ENCODE measurements at places on chromosomes 11 and 22.

DNA sequence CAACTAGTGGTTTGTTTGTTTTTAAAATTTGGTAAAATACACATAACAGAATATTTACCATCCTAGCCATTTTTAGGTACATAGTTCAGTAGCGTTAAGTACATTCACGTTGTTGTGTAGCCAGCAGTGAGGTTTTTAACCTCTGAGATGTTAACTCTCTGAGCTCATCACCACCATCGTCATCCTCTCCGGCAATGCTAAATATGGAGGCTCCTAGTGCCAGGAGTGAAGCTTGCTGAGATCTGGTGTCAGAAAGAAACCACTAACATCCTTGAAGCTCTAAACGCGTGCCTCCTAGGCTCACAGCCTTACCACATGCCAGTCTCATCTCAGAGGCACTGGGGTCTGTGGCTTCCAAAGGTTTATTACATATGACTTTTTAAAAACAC is 330.2 kb upstream of the B3GAT1 start:
- DNase-seq, result no peak

- no peak for DNase-seq
Measured at GRCh38 chr11:23097891-23098290, 237.6 kb upstream of the CCDC179 start.

- DNase-seq, result no peak
Measured at GRCh38 chr11:76831686-76832310, 28.9 kb upstream of the ACER3 start.

- DNase-seq, result no peak
Measured at GRCh38 chr11:70169127-70169526, 34.0 kb upstream of the FADD start.

- DNase-seq, result no peak
Measured at GRCh38 chr11:28384418-28384817, 276.2 kb downstream of the METTL15 start.

GRCh38 chr11:77100166-77101042 is 2.2 kb upstream of the OMP start:
- DNase-seq, result no peak

GRCh38 chr11:114783805-114784204 is 105.5 kb downstream of the NXPE2 start:
- no peak for DNase-seq

- DNase-seq, result no peak
Measured at GRCh38 chr22:48258811-48259210, 1496.4 kb downstream of the TBC1D22A start.

GRCh38 chr22:20176421-20177085 is 25.7 kb upstream of the CCDC188 start:
- no peak for DNase-seq

DNA sequence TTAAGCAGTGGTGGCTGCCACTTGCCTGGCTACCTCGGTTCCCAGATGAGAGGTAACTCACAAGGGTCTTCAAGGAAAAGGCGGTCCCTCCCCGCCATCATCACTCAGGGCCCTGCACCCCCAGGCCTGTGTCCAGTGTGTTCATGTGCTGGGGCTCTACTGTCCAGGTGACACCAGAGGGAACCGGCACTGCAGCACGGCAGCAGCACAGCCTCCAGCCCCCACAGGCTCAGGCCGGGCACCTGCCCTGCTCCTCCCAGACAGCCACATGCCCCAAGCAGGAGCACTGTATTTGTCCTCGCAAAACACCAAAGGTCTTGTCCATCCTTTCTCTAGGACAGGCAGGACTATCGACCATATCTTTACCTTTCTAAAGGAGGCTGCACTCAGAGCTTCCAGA is 982.1 kb downstream of the NTM start:
- no peak for DNase-seq

DNA sequence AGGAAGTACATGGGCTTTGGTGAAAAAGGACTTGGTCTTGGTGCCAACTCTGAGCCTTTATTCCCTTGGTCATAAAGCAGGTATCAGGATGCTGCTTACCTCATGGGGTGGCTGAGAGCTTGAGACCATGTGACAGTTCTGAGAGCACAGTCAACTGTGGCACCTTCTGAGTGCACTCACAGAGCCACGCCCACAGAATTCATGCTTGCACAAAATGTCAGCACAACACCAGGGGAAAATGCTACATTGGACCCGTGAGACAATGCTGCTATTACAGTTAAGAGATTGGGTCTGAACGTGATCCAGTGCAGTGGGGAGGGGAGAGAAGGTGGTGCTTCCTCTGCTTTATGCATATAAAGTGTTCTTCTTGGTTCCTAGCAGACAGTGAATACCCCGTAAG is 79.5 kb upstream of the SPON1 start:
- DNase-seq, result no peak

DNA sequence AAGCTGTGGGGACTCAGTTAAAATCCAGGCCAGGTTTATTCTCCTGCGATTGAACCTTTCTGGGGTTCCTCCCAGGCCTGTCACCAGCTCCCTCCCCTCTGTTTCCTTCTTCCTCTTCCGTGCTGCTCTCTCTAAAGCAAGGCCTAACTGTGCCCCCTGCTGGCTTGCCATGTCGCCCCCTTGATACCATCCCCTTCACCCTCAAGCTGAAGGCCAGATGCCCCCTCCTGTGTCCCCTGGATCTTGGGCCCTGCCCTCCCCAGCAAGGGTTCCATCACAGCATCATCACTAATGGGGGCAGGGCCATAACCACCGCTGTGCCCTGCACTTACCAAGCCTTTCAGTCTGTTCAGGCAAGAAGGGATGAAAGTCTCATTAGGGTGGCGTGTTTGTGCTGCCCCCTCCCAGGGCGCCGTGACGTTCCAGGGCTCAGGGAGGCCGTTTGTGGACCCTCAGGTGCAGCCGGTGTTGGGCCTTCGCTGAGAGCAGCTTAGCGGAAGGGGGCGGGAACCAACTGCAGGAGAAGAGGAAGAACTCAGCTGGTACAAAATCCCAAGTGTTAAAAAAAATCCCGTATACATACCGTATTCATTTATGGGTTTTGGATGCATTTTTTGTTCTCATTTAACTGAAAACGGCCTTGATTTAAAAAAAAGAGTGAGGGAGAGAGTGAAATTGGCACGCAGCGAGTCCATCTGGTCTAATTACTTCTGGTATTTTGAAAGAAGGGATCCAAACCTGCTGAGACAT is 69.9 kb downstream of the MPPED1 start:
- DNase-seq, result no peak

DNA sequence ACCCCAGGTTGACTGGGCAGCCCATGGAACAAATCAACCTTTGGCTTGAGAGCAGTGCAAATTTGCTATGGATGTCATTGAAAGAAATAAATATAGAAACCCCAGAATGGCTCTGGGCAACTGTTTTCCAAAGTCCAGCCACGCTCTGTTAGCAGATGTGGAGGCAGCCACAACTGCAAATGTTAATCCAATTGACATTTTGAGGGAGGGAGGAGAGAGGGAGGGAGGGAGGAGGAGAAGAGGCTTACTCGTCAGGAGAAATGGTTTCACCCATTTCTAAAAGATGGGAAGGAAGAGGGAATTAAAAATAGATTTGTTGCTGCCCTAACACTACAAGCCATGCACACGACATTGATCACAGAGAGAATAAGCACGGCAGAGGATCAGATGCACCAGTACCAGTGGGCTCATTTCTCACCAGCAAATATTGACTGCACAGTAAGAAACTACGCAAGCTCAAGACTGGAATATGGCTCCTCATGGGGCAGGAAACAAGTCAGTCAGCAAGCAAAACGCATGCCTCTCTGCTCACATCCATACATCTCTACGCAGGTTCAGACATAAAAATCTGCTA is 229.1 kb downstream of the LARGE1 start:
- no peak for DNase-seq

- peak; percentile 25 for DNase-seq
Measured at GRCh38 chr11:47216121-47216798, 1.5 kb downstream of the DDB2 start.

GRCh38 chr11:86555866-86556265 is 116.5 kb downstream of the ME3 start:
- no peak for DNase-seq

- DNase-seq, result no peak
Measured at GRCh38 chr22:35900483-35901168, 128.0 kb downstream of the RBFOX2 start.

DNA sequence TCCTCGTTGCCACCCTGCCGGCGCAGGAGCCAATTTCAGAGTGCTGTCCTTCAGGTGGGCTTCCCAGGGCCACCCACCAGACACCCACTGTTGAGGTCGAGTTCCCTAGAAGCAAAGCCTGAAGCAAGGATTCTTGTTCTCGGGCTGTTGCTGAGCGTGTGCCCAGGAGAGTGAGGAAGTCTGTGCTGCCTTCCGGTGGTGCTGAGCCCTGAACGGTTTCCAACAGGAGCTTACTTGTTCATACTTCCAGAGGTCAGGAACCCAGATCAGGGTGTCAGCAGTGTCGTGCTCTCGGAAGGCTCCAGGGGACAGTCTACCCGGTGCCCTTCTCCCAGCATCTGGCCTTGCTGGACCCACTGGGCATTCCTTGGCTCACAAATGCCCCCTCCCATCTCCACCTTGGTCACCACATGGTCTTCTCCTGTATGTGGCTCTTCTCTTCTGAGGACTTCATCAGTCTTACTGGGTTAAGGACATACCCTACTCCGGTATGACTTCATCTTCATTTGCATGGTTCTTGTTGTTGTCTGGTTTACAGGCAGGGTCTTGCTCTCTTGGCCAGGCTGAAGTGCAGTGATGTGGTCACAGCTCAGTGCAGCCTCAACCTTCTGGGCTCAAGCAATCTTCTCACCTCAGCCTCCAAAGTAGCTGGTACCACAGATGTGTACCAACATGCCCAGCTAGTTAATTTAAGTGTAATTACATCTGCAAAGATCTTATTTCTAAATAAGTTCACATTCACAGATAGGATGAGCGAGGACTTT is 11.2 kb downstream of the SLC25A1 start:
- DNase-seq, result no peak
